ENCODE measurements at places on chromosomes 3 and 15.
A peak's percentile ranks its signal among the peaks of the same experiment; 100 is the strongest.

GRCh38 chr15:44536302-44536961, 515 bp upstream of the EIF3J start:
- peak; percentile 68 for DNase-seq

- no peak for DNase-seq
Measured at GRCh38 chr15:57090496-57090859, 172.0 kb downstream of the TCF12 start.

GRCh38 chr3:48511551-48511950, 7.6 kb upstream of the SHISA5 start:
- DNase-seq: no peak

GRCh38 chr3:50157827-50158529, 2.9 kb downstream of the SEMA3F start:
- no peak for DNase-seq

DNA sequence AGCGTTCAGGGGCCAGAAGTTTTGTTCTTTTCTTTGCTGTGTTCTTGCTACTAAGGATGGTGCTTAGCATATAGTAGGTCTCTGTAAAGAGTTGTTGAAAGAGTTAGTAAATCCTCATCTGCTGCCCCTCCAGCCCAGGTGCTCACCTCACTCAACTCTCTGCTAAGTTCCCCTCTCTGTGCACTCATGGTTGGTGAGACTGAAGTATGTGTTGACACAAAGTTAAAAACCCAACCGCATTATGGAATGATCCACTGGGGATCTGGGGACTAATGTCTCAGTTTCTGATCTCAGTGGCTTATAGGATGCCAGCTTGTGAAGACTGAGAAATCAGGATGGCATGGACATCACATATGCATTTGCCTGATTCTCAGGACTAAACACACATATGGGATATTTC, 13.8 kb downstream of the RYR3 start:
- DNase-seq: no peak

DNA sequence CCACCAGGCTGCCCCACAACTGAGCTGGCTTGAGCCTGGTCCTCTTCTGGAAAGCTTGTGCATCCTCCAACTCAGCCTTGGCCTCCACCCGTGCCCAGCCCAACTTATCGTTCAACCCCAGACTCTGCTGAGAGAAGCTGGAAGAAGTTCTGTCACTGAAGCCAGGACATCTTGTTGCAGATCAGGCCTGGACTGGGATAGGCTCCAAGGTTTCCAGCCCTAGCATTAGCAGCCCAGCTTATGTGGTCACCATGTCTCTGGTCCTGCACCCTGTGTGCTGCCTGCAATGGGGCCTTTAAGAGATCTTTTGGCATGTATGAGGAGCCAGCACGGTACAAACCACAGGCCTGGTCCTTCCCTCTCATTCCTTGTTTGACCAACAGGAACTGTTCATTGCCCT, 15.2 kb upstream of the CAMP start:
- DNase-seq: no peak

GRCh38 chr15:34625007-34625406, 41.6 kb upstream of the GOLGA8B start:
- DNase-seq: no peak

DNA sequence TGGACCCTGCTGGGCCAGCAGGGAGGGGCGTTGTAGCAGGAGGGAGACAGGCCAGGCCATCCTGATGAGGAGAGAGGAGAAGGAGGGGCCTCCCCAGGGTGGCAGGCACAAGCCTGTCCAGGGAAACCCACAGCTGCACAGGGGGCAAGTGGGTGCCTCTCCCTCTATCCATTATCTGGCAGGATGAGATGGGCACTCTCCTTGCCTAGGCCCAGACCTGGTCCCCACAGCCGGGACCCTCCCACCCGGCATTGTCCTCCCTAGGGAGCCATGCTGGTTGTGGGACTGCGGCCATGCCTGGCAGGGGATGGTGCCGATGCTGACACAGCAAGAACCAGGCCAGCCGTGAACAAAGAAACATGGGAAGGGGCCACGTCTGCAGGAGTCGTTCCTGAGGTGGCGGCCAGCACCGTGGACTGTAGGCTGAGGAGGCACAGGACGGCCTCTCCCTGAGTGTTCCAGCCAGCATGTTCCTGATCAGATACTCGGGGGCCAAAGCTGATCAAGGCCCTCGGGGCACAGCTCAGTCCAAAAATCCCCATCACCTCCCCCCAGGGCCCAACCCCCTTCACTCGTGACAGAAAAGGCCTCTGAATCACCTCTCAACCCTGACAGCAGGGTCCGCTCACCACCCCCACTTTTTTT, 19.2 kb upstream of the CYP11A1 start:
- DNase-seq: no peak

- no peak for DNase-seq
Measured at GRCh38 chr15:81012588-81012987, 11.9 kb downstream of the TLNRD1 start.

DNA sequence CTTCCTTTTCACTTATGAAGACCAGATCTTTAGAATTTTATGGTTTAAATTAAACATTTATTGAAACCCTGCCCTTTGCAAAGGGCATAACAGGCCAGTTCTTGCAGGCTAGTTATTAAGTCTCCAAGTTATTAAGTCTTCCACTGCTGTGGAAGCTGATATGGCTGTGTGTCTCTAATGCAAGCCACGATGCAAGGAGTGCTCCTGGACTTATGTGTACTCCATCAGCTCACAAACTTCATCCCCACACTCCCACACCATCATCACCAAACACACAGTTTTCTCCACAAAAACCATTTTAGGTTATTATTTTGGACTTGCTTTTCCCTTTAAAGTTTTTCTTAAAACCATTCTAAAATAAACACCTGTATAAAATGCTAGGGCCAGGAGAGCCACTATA, 62.4 kb downstream of the ZIC4 start:
- DNase-seq: no peak

- no peak for DNase-seq
Measured at GRCh38 chr3:52330194-52330805, 14.2 kb downstream of the DNAH1 start.

GRCh38 chr3:99641480-99641879, 3.1 kb downstream of the COL8A1 start:
- no peak for DNase-seq

DNA sequence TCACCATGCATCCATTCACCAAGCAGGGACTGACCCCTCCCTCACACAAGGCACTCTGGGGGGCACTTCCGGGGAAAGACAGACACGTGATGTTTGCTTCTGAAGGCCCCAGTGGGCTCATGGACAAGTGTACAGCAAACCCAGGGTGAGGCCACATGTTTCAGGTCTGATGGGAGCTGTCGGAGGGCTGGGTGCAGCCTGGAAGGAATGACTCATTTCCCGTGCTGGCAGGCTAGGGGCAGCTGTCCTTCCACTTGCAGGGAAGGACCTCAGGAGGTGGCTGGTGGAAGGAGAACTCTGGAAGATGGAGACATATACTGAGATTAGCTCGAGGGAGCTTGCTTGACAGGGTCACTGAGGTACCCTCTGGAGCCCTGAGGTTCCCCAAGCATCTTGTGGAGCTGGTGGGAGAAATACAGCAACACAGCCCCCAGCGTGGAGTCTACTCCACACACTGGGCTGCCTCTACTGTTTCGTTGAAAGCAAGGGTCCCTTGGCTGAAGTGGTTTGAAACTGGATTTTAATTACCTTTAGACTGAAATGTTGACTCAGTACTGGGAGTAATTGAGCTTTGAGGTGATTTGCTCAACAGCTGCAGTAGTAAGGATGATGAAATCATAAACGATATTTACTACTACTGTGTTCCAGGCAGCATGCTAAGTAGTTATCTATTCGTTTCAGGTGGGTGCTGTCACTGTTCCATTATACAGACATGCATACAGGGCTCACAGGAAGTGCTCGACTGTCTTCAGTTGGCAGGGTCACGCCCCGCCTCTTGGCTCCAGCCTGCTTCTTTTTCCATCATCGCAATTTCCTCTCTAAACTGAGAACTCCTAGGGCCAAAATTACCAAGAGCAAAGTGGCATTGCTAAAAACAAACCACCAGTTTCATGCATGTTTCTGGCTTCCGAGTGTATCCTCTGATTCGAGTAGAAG, 230.4 kb downstream of the ADAMTS17 start:
- peak; percentile 60 for DNase-seq

Data from DMS153 (cell line).